ENCODE measurements at places on chromosomes 3 and 15.

DNA sequence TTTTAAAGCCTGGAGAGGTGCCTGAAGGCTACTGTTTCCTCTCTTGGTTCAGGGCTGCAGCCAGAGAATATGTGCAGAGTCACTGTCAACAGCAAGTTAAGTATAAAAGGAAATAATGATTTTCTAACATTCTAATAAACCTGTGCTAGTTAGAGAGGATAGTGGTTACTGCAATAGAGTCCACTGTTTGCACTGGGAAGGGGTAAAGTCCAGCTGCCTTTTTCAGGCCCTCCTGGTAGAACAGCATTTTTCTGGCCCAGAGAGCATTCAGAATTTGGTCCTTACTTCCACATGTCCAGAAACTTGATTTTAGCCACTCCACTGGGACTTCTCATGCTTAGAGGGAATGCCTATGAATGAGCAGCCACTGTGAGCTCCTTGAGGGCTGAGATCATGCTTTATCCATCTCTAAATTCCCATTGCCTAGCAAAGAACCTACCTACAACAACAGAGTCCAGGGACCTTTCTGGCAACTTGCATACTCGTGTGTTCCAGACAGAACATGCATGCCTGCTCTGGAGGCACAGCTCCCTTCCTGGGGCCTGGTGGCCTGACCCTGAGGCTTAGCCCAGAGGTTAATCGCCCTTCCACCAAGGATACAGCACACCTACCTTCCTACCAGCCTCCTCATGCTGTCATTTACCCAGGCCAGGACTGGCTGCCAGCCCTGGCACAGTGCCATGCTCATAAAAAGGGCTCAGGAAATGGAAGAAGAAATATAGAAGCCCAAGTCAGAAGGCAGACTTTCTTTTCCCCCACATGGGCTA is 50.3 kb upstream of the ATP13A3 start:
- peak; percentile 57 for DNase-seq

- DNase-seq: peak; percentile 39
Measured at GRCh38 chr15:66832664-66833063, 130.6 kb downstream of the SMAD6 start.

DNA sequence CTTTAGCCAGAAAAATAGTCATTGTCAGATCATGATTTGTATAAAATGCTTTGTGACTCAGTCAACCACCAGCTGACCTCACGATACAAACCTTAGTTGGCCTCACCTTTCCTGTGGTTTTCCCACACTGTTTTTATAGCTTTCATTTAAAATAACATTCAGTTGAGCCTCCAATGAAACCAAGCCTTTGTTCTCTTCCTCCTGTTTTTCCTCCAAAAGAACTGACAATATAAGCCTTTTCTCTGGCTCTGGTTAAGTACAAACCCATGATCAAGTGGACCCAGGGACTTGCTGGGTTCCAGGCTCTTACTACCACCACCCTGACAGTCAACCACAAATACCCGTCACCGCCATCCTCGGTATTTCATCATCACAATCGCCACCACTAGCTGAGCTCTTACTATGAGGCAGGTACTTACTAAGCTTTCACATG is 81.7 kb downstream of the TAMM41 start:
- DNase-seq: peak; percentile 77

DNA sequence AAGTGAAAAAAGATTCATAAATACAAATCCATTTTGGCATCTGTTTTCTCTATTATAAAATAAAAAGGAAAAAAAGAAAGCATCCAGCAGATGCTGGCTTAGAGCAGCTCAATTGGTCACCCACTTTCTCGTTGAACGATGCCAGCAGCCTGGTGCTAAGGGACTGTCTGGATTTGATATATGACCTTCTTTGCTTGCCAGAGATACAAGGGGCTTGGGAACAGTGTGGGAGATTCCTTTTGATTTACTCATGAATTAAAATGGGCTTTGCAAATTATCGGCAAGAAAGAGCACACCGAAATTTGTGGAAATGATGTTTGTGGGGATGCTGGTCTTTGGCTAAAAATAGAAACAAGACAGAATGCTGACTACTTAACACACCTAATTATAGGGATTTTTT is 210.3 kb upstream of the STT3B start:
- no peak for DNase-seq

DNA sequence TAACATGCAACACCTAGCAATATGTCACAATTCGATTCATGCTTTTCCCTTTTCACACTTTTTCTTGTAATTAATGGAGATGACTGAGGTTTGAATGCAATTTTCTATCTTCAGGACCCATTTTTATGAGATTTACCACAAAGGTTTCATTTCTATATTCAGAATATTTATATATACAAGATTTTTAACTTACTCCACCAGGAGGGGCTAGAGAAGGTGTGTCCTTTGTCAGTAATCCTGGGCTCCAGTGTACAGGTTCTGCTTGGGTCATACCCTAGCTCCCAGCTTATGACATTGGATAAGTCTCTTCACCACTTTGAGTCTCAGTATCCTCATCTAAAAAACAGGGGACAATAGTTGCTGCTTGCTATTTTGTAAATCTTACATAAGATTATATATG is 95.7 kb upstream of the SLC24A5 start:
- no peak for DNase-seq

DNA sequence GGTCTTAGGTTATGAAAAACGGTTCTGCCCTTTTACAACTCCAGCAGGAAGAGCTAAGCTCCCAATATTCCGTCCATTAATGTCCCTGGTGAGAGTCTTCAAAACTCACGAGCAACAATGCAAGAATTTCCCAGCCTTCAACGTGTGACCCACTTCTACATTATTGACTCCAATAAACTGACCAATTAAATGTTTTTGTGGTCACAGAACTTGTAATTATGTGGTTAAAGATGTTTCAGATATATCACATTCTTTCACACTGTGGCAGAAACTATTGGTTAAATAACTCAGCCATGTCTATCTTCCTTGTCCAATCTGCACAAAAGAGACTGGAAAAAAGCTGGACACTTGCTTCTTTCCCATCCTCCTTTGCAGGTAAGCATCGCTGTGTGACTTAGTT is 286.6 kb upstream of the ADAMTS9 start:
- DNase-seq: no peak

- peak; percentile 99 for DNase-seq
Measured at GRCh38 chr3:64238971-64239667, 13.9 kb upstream of the PRICKLE2 start.

DNA sequence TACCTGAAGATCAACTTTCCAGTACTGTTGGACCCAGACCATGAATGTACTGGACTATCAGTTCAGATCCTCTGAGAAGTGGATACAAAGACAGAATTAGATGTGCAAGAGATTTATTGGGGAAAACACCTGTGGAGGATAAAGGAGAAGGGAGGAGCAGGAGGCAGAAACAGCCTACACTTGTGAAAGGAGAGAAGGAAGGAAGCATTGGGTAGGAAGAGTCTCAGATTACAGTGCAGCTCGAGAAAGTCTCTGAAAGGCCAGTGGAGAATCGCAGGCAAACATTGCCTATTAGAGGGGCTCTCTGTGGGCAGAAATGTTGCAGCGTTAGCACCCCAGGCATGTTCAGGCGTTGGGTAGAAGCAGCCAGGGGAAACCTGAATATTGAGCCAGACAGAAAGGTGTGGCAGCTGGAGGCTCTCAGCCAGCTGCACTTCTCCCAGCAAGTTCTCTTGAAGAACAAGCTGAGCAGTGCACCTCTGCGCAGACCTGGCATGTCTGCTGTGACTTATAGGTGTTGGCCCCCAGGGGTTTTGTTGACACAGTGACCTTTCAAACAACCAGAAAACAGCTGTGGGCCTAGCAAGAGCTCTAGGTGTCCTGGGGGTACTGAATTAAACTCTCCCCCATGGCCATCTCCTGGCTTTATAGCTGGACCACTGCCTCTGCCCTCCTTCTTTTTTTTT is 7.0 kb downstream of the CHST14 start:
- no peak for DNase-seq

DNA sequence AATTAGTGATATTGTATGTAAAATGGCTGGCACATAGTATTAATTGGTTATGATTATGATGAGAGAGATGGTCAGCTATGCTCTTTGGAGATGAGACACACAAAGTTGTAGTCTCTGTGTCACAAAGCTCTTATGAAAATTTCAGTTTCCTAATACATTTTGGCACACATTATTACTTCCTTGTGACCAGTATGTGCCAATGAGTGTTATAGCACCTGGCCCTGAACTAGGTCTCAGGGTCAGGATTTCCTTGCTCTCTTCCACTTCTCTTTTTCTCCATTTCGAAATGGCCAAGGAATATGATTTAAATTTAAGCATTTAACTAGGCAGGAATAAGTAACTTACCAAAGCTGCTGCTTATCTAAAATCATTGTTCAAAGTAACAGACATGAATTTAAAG is 28.0 kb downstream of the TIPARP start:
- no peak for DNase-seq

GRCh38 chr3:46865031-46865507 is 1.8 kb upstream of the MYL3 start:
- DNase-seq: peak; percentile 25

GRCh38 chr15:101379647-101380046 is 84.6 kb upstream of the SNRPA1 start:
- no peak for DNase-seq

GRCh38 chr3:62493109-62493801 is 119.9 kb upstream of the FEZF2 start:
- DNase-seq: no peak

GRCh38 chr15:101303408-101303807 is 8.4 kb upstream of the SNRPA1 start:
- DNase-seq: no peak

DNA sequence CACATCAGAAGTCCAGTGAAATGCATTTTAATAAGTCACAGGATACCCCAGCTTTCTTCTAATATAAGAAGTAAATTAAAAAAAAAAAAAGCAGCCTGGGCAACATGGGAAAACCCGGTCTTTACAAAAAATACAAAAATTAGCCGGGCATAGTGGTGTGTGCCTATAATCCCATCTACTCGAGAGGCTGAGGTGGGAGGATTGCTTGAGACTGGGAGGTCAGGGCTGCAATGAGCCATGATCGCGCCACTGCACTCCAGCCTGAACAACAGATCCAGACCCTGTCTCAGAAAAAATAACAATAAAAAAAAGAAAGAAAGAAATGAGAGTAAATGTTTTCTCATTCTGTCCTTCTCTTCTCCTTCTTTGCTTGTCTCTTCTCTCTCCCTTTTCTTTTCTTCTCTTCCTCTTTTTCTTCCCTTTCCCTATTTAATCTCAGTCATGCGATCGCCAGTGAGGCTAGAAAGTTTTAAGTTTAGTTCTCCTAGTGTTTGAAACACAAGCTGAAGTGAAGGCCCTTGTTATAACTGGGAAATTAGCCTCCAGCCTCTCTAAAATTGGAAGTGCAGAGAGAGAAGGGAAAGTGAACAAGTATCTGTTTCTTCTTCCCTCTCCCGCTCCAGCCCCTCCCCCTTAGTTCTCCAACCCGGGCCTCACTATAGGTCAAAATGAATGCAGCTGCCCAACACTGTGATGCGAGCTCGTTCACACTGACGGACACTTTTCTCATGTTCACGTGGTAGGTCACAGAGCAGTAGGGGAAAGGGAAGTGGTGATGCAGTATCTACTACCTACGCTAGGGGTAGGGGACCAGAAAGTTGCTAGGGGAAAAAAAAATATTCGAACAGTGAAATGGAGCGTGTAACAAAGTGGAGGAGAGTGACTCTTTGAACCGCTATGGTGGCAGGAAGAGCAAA is 23.5 kb upstream of the TSC22D2 start:
- peak; percentile 89 for DNase-seq

DNA sequence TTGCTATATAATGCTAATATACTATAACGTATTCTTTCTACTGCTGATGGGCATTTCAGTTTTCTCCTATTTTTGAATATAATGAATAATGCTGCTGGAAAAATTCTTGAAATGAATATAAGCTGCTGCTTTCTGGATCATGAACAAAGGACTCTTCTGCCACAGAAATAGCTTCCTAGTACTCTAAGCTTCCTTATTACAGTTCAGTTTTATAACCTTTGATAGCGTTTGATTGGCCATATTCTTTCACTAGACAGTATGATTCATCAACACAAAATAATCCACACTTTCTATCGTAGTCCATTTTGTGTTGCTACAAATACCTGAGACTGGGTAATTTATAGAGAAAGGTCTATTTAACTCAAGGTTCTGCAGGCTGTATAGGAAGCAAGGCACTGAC is 16.4 kb upstream of the UBE3A start:
- DNase-seq: no peak

GRCh38 chr3:64099316-64099715 is 76.0 kb upstream of the PSMD6 start:
- no peak for DNase-seq

DNA sequence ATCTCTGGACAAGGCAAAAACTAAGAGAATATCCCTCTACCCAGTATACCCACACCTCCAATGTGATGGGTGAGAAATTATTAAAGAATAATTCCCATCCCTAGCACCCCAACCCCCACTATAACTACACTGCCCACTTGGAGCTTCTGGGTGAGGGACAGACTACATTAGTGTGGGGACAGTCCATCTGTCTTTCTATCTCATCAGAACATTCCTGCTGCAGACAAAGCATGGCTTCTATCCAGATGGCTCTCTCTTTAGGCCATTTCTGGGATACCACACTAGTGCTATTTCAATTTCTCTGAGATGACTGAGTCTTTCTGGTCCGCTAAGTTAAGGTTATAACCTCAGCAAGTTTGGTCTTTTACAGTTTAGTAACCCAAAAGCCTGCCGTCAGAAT is 6.6 kb downstream of the CSNK1G1 start:
- DNase-seq: peak; percentile 9

DNA sequence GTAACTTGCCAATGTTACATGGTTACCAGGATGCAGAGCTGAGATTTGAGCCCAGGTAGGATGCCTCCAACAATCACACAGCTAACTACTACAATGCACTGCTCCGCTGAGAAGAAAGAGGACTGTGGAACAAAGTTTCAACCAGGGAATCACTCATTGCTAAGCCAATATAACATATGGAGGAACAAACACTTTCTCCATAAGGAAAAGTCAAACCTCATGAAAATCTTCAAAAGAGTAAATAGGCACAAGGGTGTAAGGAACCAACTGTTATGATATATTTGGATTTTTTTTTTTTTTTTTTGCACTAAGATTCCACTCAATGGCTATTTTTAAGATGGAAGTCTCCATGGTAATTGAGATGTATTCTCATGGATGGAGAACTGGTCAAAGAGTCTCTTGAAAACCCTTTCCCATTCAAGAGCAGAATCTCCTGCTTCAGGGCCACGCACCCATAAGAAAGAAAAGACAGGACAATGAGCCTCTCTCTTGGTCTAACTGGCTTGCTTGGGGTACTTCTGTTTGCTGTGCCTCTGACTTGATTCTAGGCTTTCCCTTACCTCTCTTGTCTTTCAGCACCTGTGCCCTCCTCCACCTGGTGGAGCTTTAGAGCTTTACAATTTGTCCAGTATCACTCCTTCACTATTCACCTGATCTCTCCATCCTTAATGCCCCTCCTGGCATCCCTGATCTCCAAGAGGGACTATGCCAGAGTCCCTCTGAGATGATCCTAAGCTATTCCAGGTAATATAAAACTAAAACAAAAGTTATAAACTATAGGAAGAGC is 252.8 kb downstream of the NTRK3 start:
- DNase-seq: no peak

Measured in RPMI7951 (cell line).